Kidney glomerular epithelial cell (primary cell): ENCODE measurements at places on chromosomes 16 and 17.

DNA sequence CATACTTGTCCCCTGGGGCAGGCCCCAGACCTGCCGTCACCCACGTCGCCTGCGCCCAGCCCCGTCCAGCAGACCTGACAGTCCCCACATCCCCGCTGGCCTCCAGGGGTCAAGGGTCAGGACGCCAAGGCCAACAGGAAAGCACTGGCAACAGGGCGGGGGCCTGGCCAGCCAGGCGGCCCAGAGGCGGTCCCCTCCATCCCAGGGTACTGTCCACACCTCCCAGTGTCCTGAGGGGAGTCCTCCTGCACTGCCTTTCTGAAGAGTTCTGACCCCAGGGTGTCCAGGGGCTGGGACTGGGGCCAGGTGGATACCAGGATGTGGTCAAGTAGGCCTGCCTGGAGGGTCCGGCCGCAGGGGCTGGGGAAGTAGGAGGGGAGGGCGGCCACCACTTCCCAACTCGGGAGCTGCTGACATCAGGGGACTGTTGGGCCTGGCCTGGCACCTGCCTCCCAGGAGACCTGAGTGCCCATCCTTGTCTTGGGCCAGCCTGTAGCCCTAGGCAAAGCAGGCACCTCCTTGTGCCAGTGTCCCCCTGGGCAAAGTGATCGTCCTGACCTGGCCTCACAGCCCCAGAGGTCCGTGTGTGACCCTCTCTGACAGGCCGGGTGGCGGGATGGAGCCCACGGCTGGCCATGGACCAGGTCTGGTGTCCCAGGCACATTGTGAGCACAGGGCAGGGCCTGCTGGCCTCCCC is 6.7 kb upstream of the AXIN1 start:
- DNase-seq: no peak

DNA sequence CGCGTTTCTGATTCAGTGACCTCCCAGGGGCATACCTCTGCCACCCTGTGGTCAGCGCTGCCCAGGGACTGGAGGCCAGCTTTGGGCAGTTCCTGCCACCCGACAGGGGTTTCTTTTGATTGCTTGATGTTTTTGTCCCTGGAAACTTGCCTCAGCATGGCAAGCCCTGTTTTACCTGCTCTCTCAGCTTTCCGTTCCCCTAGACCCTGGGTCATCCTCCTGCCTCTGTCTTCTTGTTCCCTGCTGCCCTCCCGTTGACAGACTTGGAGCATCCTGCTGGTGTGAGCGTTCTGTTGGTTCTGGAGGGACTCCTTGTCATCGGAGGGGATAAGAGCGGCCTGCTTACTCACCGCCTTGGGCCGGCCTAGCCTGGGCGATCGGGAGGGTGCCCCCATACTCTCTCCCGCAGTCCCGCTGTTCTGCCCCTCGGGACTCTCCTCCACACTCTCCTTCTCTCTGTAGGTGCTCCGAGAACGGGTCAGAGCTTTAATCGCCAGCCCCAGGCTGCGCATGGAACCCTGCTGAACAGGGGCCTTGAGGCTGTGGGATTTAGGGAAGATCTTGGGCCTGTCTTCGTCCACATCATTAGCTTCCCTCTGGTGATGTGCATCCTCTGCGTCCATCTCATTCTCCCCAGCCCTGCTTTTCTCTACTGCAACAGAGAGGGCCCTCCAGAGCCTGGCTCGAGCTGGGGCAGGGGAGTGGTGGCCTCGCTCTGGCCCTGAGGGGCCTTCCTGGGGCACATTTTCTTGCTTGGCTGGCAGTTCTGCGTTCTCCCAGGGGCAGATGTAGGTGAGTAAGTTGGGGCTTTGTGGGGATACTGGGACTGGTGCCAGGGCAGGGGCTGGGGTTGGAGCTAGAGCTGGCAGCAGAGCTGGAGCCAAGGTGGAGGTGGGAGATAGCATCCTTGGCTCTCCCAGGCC is 13.7 kb downstream of the GPR179 start:
- DNase-seq: no peak

- no peak for DNase-seq
These were observed 1151.9 kb upstream of the GOT2 start for GRCh38 chr16:59886021-59886420.

GRCh38 chr16:7703672-7704071 is 371.0 kb downstream of the RBFOX1 start:
- DNase-seq: no peak

DNA sequence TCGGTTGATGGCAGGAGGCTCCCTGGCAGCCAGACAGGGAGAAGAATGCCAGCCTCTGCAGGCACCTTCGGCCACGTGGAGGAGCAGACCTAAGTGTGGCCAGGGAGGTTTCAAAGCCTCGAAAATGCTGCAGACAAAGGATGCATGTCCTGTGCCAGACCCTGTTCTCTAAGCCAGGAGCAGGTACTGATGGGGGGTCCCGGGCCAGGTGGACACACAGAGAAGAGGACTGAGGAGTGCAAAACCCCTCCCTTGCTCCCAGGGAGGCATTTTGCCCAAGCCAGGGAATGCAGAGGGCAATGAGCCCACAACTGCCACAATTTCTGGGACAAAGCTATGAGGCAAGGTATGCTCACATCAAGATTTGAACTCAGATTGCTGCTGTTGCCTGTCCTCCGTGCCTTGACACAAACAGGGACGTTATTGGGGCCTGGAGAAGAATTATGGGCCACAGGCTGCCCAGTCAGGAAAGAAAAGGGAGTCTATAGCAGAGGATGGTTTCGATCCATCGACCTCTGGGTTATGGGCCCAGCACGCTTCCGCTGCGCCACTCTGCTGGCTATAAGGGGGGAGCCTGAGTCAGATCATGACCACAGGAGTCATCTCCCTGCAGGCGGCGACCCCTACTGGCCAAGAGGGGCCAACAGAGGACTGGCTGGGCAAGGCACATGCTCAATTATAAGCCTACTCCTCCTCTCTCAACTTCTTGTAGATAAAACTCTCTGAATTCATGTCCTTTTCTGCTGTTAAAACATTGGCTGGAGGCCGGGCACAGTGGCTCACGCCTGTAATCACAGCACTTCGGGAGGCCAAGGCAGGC is 25.1 kb upstream of the FOXK2 start:
- DNase-seq: peak; percentile 93

DNA sequence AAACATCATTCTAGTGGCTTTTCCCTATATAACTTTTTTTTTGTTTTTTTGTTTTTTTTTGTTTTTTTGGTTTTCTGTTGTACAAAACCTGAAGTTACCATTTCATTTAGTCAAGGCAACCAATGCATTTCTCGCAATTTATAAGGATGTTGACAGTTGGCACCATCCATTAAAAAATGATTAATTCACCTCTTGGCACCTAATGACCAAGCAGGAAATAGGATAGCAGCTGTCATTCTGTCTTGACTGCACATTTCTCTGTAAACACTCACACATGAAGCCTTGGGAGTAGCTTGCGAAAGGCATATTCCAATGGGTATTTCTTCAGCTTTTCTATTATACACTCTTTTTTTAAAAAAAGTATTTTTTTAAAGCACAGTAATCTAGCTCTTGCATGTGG is 77.5 kb downstream of the SYCE1L start:
- no peak for DNase-seq
